ENCODE measurements at places on chromosomes 7 and 10.

DNA sequence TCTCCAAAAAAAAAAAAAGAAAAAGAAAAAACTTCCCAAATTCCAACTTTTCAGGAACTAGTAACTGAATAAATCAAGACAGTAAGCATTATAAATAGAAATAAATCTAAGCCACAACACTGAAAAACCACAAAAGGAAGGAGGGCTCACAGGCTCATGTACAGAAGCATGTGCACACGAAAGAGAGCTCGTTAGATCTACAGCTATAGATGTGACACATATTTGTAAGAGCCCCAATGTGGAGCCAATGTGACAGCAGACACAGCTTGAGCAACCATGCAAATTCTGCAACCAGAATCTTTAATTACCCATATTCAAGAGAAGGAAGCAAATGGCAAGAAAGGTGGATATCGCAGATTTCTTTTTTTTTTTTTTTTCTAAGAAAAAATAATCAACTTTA is 94.7 kb downstream of the SORBS1 start:
- no peak for ATAC-seq

DNA sequence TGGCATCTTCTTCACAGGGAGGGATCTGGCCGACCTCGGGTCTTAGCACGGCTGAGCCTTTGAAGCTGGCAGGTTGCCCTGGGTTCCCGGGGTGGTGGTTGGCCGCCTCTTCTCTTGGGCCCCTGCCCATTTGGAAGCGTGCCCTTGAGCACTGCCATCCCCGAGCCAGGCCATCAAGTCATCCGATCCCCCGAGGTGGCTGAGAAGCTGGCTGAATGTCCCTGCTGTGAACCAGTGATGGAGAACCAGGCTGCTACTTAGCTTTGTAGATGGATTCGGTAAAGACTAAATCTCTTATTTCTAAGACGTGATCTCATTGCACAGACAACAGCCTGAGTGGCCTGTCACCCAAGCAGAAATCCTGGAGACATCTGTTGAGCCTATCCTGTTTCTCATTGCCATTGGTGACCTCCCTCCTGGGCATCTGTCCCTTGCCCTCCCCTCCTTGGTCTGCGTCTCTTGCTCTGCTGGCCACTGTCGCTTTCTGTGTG is 74.3 kb downstream of the GRK5 start:
- ATAC-seq: no peak

GRCh38 chr7:920351-921070 is 34.0 kb downstream of the ADAP1 start:
- ATAC-seq: no peak

- no peak for ATAC-seq
These were observed 9.9 kb downstream of the VIM start for GRCh38 chr10:17237915-17238444.

DNA sequence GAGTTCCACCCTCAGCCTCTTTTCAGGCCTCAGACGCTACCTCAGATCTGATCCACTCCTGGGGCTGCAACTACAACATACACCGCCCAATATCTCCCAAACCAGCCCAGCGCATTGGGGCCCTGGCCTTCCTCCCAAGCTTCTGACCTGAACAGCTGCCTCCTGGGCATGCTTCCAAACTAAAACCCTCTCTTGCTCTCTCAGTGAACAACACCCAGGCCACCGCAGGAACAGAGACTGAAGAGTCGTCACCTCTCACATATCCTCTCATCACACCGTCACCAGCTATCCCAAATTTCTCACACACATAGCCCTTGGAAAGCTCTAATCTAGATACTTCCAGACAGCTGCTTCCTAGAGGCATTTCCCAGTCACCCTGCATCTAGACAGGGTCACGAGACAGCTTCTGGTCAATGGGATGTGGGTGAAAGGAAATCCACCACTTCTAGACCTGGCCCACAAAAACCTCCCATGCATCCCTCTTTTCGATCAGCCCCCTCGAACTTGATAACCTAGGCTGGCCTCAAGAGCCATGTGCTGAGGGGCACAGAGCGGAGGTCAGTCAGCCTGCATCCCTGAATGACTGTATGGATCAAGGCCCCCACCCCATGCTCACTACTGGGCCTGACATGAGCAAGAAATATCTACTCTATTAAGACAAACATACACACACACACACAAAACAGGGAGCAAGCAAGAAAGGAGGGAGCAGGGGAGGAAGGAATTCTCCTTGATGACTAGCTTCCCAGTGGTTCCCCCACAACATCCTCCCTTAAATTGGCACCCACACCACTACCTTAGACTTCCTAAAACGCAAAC is 1.8 kb downstream of the PARP12 start:
- no peak for ATAC-seq

DNA sequence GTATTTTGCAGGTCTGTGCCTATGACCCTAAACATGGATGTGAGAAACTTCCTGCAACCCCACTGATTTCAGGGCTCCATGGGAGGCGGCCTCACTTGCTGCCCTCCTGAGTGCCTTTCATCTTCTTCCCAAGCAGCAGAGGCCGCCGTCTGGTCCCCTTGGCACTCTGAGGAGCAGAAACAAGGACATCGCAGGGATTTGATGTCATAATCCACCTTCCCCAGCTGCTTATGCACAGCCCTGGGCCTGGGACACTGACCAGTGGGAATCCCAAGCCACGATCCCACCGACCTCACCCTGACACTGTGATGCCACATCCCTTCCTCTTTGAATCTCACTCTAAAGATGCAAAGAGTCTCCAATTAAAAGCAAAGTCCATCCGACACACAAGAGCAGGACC is 7.7 kb downstream of the CAMK2G start:
- ATAC-seq: no peak

GRCh38 chr10:131179361-131179760 is 132.2 kb downstream of the TCERG1L start:
- ATAC-seq: no peak

GRCh38 chr10:122018951-122019413 is 30.0 kb downstream of the TACC2 start:
- no peak for ATAC-seq

DNA sequence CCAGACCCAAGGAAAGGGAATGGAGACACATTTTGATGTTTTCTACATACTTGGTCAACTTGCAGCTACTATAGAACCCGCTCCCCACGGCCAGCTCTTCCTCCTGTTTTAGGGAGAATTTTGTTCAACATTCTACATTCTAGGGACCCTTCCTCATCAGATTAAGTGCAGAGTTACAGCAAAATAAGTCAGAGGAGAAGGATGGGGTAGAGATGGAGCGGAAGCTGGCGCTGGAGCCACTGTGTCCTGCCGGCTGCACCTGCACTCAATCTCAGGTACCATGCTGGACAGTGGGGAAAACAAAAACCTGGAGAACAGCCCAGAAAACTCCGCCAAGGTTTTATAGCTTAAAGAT is 79.4 kb upstream of the EN2 start:
- no peak for ATAC-seq

DNA sequence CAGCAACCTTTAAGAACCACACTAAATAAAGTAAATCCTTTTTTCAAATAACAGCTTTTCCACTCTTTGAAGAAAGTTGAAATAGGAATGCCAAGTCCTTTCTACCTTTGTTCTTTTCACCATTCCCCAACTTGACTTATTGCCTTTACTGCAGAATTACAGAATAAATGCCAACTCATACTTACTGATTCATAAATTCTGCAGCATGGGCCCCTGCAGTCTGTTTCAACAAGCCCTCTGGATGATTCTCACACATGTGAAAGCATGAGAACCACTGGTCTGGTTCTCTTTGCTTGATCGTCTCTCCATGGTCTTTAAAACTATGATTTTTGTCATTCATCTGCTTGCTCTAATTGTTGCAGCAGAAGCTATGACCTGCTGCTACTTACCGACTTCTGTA is 56.1 kb downstream of the HACD1 start:
- no peak for ATAC-seq

DNA sequence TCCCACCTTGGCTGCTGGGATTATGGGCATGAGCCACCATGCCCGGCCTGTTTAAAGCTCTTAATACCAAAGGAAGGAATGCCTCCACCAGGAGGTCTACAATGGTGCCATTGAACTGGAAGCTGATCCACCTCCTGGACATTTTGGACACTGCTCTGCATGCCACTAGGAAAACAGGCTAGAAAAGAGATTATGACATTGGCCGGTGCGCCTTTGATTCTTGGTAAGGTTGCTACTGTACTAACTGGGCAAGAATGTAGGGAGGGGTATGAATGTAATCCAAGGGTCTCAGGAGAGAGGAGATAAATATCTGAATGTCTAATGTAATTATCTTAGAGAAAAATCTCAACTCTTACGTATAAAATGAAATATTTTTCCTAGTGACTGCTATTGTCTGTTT is 21.7 kb upstream of the TSGA13 start:
- no peak for ATAC-seq

GRCh38 chr7:20152511-20152910 is 64.7 kb downstream of the MACC1 start:
- no peak for ATAC-seq

DNA sequence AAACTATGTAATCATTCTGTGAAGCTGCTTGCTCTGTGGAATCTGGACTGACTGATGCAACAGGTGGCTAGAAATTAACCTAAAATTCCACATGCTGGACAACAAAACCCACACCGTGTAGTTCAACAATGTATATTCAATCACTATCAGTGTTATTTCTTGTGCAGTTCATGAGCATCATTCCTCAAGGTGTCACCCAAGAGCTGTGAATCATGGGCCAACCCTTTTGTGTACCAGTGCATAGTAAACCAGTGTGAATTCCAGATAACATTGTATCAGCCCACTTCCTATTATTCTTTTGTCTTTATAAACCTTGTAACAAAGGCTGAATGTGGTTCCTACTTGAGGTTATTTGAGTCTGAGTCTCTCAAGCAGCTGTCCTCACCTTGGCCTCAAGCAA is 905.2 kb upstream of the ZNF722 start:
- ATAC-seq: no peak

GRCh38 chr10:33099748-33100147 is 141.7 kb upstream of the ITGB1 start:
- ATAC-seq: peak; percentile 11

DNA sequence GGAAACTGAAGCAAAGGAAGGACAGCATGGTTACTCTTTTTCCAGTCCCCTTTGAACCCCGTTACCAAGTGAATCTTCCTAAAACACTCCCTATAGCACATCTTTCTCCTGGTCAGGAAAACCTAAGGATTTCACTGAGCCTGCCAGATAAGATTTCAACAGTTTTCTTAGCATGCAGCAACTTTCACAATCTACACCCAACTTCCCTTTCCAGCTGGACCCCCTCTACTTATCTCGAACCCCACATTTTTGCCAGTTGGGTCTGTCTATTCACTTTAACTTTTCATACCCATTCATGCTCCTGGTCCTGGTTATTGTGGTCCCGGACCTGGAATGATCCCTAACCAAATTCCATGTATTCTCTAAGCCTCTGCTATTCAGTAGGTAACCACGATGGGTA is 14.9 kb upstream of the CPVL start:
- no peak for ATAC-seq

GRCh38 chr7:91351374-91351773 is 87.1 kb downstream of the FZD1 start:
- ATAC-seq: no peak

Measured in activated CD4-positive, CD25-positive, alpha-beta regulatory T cell treated with anti-CD3 and anti-CD28 coated beads, Interleukin-2, amount 50 U/mL, for 24 hours (primary cell).